ENCODE measurements at places on chromosomes 7 and 10. TPM values are rescaled to one million over a fixed set of nuclear protein-coding genes. Genes with fewer than 3 reads are reported as not detected.

The HMX2 gene
- total RNA-seq, result not detected

The GJD4 gene
- total RNA-seq, result not detected

DNA sequence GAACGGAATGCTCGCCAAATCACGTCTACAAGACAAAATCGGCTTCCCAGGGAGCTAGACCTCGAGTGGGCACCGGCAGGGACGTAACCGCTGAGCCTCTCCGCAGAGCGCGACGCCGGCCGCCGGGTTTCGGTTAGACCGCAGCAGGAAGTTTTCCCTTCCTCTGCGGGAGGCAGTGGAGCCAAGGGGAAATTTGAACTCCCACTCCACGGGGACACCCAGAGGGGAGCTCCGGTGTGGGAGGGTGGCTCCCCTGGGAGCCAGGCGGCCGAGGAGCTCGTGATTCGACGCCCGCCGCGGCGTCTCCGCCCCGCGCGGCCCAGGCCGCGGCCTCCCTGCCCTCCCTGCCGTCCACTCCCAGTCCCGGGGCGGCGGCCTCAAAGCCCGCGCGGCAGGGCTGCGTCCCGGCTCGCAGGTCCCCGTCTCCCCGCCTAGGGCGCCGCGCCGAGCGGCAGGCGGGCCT is 426 bp downstream of the SYPL1 start:
- no peaks in the 10 kb centered on the region for H3K36me3 ChIP-seq
- peak overlapping the region; percentile 99 for H3K27ac ChIP-seq
- peak overlapping the region; percentile 92 for H3K4me3 ChIP-seq
- peaks cover 8% of the 10 kb centered on the region for H3K4me1 ChIP-seq
- no peaks in the 10 kb centered on the region for H3K27me3 ChIP-seq

The SVOPL gene
- 0.15 TPM for total RNA-seq

The GFRA1 gene
- total RNA-seq, result 88.2 TPM

- no peak overlapping the region for H3K4me3 ChIP-seq
- DNase-seq, result no peak
- no peaks in the 10 kb centered on the region for H3K27me3 ChIP-seq
- no peaks in the 10 kb centered on the region for H3K4me1 ChIP-seq
- H3K36me3 ChIP-seq, result no peaks in the 10 kb centered on the region
Measured at GRCh38 chr7:12294701-12295100, 83.6 kb downstream of the TMEM106B start.

The GLCCI1 gene
- 11.7 TPM for total RNA-seq

DNA sequence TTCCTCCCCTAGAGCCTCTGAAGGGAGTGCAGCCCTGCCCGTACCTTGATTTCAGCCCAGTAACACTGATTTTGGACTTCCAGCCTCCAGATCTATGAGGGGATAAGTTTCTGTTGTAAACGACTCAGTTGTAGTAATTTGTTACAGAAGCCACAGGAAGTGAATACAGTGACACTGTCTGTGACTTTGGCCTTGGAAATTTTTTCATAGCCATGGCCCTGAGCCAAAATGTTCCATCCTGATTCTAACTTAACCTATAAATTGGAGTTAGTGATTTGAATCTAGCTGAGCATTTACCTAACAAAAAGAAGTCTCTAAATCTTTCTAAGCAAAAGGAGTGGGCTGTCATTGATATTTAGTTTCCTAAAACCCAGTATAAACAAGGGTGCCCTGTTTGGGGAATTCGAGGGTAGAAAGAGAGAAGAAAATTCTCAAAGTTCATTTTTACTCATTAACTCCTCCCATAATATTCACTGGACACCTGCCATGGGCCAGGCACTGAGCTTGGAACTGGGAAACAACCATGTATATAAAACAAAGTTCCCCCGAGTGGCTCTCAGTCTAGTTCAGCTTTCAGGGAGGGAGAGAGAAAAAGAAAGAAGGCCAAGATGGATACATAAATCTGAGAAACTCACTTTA is 162.3 kb downstream of the SKIDA1 start:
- DNase-seq, result peak; percentile 32
- peaks cover 16% of the 10 kb centered on the region for H3K4me1 ChIP-seq
- H3K27me3 ChIP-seq, result no peaks in the 10 kb centered on the region
- H3K36me3 ChIP-seq, result no peaks in the 10 kb centered on the region
- H3K4me3 ChIP-seq, result no peak overlapping the region

DNA sequence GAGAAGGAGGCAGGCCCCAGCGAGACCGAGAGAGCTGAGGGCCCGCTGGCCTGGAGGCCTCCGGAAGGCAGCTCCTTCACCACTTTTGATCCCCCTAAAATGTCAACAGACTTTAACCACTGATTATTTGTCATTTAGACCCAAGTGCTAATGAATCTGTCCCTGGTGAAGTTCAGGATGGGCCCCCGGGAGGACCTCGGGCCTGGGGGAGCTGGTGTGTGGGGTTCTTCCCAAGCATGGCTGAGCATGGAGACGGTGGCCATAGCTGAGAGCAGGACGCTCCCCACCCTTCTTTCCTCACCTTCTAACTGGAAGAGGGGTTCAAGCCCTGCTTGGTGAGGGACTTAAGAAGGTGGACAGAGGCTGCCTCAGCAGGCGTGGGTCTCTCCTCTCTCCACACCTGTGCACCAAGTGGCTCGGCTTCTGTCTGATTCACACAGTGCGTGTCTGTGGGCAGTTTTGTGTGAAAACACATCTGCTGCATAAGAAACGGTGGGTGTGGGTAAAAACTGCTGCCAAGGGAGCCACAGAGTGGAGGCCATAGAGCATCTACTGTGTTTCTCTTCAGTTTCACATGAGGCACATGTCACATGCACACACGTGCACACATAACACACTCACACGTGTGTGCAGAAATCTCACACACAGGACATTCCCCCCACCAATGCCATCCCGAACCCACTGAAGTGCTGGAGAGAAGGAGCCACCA is 53.5 kb upstream of the VIPR2 start:
- H3K36me3 ChIP-seq, result no peaks in the 10 kb centered on the region
- no peak overlapping the region for H3K4me3 ChIP-seq
- no peak overlapping the region for H3K27ac ChIP-seq
- H3K4me1 ChIP-seq, result no peaks in the 10 kb centered on the region
- no peak for DNase-seq
